ENCODE measurements at places on chromosomes 7 and 10. TPM values are rescaled to one million over a fixed set of nuclear protein-coding genes. Genes with fewer than 3 reads are reported as not detected.

DNA sequence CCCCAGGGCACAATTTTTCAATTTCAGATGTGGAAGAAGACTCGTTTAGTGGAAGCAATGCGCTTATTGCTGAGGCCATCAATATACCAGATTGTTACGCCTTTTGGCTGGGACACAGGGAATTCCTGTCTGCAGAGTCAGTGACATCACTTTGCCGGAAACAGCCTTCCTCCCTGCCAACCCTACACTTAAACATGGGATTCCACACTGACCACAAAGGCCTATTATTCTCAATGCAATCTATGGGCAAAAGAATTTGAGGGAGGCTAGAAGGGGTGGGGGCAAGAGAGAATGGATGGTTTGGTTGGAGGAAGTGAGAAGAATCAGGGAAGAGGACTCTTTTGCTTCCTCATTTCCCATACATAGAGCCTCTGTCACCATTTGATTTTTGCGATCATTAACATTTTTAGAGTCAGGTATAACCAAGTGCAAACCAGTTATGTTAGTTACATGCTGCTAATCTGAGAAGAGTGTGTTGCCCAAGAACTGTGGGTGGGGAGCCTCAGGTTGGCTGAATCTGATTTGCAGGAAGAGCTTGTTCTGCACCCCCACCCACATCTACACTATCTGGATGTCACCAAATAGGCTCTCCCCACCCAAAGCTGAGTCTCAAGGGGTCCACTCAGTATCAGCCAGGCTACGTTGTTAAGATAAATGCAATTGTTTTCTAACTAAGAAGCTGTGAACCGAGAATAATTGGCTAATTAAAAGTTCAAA lies 58.2 kb downstream of the ENTPD1 start:
- H3K27me3 ChIP-seq, result no peaks in the 10 kb centered on the region
- peak overlapping the region; percentile 55 for H3K27ac ChIP-seq
- H3K4me3 ChIP-seq, result no peak overlapping the region

- H3K4me3 ChIP-seq, result no peak overlapping the region
- peak overlapping the region; percentile 85 for H3K27ac ChIP-seq
- peaks cover 97% of the 10 kb centered on the region for H3K4me1 ChIP-seq
- H3K36me3 ChIP-seq, result peaks cover 12% of the 10 kb centered on the region
These were observed 82.9 kb upstream of the PDCD4 start for GRCh38 chr10:110788620-110789385.

- H3K4me1 ChIP-seq, result peaks cover 50% of the 10 kb centered on the region
- peak overlapping the region; percentile 8 for H3K4me3 ChIP-seq
- no peaks in the 10 kb centered on the region for H3K27me3 ChIP-seq
- H3K36me3 ChIP-seq, result no peaks in the 10 kb centered on the region
These were observed 26.4 kb downstream of the CDK6 start for GRCh38 chr7:92809760-92810573.

DNA sequence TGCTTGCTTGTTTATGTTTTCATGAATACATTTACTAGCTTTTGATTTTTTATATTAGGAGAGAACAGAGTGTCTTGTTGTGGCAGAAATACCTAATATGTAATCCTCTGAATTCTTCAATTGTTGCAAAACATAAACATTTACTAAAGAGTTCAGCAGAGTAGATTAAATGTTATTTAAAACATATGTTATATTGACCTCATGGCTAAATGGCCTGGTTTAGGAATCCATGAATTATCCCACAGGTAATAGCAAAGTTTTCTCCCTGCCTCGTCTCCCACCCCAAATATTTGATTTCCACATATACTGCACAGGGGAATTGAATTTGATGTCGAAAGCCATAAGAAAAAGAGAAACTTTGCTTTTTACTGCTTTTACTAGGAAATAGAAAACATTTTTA lies 111.8 kb downstream of the ADK start:
- no peak overlapping the region for H3K27ac ChIP-seq
- H3K4me3 ChIP-seq, result no peak overlapping the region
- DNase-seq, result no peak

Gene ASAH2B
- total RNA-seq, result 6.8 TPM

DNA sequence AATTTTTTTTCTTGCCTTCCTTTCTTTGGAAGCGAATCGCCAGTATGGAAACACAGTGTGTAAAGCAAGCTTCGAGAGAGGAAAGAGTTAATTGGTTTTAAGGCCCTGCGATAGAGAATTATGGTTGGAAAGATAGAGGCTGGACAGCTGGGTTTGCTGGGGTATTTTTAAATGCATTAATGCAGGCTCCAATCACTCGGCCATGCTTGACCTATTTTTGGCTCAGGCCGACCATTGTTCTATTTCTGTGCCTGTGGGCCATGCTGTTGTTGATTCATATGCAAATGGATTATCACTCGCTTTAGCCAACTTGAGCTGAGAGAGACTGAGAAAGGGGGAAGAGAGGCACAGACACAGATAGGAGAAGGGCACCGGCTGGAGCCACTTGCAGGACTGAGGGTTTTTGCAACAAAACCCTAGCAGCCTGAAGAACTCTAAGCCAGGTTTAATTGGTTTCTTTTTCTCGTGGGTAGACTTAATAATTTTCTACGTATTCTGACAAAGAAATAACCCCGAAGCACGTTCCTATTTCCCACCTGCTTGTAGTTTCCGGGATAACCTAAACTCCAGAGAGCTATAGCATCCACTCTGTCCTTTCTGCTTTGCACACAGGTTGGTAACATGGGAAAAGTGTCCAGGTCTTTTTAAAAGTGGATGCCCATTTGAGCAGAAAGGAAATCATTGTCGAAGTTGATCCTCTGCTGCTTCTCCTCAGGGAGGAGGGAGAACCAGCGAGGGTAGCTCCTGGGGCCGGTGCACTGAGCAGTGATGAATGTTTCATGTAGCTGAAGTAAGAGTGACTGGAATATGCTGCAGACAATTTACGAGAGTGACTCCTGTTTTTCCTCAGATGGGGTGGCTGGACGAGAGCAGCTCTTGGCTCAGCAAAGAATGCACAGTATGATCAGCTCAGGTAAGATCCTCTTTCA lies at the start of gene HDAC9:
Gene HDAC9 (plus strand): TSS at position 338 of the 929 bp plus-strand sequence. CDS start 554 bp downstream, at position 892.
- peak; percentile 32 for DNase-seq
- no peaks in the 10 kb centered on the region for H3K27me3 ChIP-seq
- peak within 1 kb of the TSS; percentile 68 for H3K4me3 ChIP-seq
- H3K4me1 ChIP-seq, result peaks cover 63% of the 10 kb centered on the region

Gene SLC13A4
- total RNA-seq, result 0.44 TPM

- peaks cover 42% of the 10 kb centered on the region for H3K4me1 ChIP-seq
- H3K4me3 ChIP-seq, result no peak overlapping the region
- DNase-seq, result no peak
- peak overlapping the region; percentile 66 for H3K27ac ChIP-seq
These were observed 41.3 kb upstream of the TRIL start for GRCh38 chr7:28999427-28999826.
